ENCODE measurements at places on chromosomes 5 and 9.
A peak's percentile ranks its signal among the peaks of the same experiment; 100 is the strongest.

- no peak for DNase-seq
These were observed 17.2 kb downstream of the CENPP start for GRCh38 chr9:92342825-92343488.

GRCh38 chr5:127551410-127552041 lies 34.1 kb downstream of the PRRC1 start:
- DNase-seq, result no peak

- no peak for DNase-seq
These were observed 74.9 kb upstream of the CER1 start for GRCh38 chr9:14797435-14797834.

DNA sequence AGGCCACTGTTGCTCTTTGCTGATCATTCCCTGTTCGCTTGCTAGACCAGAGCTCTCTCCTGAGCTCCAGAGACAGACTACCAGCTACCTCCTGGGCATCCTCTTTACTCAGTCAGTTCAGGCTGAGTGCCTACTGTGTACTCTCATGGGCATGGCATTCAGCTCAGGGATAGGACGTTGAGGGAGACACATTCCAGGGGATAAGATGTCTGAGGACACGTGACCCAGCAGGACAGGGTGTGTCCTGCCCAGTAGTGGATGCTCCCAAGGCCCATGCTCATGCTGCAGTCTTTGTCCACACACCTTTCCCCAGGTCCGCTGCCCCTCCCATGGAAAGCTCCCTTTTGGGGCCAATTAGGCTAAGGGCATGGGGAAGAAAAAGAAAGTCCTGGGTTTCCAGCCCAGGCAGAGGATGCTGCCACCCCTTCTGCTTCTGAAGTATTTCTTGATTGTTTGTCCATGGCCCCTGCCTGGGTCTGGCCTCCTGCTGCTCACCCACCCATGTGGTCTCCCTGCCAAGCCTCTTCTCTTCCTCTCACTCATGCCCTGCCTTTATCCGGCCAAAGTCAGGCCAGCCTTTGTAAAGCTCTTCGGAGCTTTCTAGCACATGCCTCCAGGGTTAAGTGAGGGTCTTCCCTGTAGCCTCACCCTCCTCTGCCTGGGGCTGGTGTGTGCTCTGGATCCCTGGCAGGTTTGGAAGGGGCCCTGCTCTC lies 60.5 kb upstream of the PITX1 start:
- DNase-seq, result no peak

DNA sequence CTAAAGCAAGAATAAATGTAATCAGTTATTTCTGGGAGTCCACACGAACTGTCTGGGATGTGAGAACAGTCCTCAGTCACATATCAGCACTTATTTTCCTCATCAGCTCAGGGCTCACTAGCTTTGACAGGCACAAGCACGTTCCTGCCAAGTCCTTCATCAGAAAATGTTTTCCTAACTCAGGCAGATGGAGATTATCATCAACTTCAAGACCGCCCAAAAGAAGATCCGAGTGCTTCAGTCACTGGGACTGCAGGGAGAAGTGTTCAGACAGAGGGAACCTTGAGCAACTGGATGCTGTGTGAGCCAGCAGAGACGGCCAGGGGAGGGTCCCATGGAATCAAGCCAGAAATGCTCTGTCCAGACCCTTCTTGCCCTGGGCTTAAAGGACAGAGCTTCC lies 189.4 kb downstream of the NXNL2 start:
- no peak for DNase-seq

DNA sequence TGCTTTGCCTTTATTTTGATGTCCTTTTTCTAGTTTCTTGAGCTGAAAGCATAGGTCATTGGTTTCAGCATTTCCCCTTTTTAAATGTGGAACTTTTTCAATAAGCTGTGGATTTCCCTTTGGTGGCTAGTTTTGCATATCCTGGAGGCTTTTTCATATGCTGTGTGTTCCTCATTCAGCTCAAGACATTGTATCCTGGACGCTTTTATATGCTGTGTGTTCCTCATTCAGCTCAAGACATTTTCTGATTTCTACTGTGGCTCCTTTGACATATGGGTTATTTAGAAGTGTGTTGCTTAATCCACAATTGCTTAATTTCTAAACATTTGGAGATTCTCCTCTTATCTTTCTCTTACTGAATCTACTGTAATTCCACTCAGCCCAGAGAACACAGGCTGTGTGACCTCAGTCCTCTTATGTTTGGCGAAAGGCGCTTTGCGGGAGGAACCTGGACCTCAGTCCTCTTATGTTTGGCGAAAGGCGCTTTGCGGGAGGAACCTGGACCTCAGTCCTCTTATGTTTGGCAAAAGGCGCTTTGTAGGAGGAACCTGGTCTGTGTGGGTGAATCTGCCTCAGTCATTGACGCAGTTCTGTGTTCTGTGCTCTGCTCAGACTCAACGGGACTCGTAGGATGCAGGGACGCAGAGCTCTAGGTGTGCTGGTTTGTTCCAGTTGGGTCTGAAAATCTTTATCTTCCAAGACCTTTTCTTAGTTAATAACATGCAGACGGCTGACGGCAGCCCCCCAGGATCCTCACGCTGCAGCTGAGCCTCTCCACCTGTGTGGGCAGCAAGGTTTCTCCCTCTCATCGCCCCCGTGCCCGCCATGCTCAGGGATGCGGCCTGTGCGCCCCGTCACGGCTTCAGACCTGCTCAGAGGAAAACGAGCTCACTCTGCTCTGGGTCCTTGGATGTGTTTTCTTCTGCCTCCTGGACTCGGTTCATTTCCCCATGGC lies 6.0 kb upstream of the SLC9A3 start:
- no peak for DNase-seq

DNA sequence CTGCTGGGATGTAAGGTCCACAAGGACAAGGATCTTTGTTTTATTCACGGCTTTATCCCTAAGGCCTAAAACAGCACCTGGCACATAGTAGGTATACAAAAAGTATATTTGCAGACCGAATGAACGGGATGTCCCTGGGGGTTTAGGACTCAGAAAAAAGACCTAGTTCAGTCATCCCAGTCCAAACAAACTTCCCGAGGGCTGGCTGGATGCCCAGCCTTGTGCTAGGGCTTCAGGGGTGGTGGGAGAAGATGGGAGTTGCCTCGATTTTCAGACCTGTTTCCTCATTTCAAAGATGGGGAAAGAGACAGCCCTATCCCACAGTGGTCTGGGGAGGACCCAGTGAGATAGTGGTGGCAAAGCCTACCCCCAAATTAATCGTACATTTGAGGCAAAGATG lies 3.0 kb upstream of the PROB1 start:
- no peak for DNase-seq

DNA sequence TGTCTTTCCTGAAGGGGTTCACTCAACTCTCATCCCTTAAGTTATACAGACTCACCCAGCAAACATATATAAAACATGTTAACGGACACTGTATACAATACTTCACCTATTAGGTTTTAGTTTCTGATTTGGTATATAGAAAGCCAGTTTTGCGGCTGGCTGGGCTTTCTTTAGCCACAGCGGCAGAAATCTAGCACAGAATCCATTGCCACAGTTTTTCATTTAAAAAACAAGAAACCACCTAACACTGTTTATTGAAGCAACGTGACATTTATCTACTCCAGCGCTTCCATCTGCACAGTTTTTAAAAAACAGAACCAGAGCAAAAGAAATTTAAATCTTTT lies 67.3 kb downstream of the SNX30 start:
- no peak for DNase-seq

- DNase-seq, result no peak
These were observed 135.4 kb upstream of the CCDC152 start for GRCh38 chr5:42621242-42621641.

- no peak for DNase-seq
These were observed 3.8 kb downstream of the ATP6V1G1 start for GRCh38 chr9:114591291-114591787.

GRCh38 chr9:76414661-76415060 lies 20.4 kb upstream of the RFK start:
- no peak for DNase-seq

DNA sequence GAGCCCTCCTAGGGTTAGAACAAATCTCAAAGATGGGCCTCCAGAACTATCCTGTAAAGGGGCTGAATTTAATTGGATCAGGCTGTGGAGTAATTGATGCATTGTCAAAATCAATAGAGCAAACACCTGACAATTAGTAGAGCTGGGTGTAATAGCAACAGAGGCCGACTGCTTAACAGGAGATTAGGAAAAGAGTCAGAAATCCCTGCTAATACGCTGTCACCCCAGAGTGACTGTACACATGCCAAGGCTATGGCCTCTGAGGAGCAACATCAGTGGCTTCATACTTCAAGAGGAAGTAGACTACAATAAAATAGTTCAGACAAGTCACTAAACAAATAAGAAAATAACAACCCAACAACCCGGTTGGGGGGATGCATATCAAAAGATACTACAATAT lies 18.7 kb upstream of the GRPEL2 start:
- no peak for DNase-seq

DNA sequence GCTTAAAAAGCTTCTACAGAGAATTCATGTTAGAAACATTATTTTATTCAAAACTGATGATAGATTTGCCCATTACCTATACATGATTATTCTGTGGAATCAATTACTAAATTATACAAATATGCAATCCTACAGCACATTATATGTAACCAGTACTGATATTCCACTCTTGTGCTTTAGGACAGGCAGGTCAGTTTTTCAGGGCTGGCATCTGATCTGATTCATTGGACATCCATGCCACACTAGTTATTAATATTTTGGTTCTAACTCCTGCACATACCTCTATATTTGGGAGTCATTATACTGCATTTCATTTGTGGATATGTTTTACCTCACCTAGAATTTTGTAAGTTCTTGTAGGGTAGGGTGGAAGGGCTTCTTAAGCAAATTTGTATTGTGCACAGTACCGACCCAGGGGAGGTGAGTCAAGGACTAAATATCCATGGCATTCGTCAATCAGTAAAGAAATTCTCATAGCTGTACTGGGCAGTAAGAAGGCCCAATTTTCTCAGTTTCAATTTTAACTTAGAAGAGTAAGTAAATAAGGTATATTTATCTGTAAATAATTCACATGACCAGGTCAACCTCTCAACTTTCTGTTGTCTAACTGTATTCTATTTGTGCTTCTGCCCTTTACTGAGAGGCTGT lies 33.5 kb downstream of the ELOVL7 start:
- no peak for DNase-seq

DNA sequence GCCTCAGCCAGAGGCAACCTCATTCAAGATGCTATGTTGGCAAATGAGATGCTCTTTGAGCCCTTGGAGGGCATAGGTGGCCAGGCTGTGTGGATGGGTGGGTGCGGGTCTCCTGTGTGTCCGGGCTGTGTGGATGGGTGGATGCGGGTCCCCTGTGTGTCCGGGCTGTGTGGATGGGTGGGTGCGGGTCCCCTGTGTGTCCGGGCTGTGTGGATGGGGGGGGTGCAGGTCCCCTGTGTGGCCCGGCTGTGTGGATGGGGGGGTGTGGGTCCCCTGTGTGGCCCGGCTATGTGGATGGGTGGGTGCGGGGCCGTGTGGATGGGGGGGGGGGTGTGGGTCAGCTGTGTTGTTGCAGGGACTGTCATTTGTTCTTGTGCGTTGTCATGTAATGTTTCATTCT lies 136.6 kb upstream of the COL5A1 start:
- DNase-seq, result no peak

DNA sequence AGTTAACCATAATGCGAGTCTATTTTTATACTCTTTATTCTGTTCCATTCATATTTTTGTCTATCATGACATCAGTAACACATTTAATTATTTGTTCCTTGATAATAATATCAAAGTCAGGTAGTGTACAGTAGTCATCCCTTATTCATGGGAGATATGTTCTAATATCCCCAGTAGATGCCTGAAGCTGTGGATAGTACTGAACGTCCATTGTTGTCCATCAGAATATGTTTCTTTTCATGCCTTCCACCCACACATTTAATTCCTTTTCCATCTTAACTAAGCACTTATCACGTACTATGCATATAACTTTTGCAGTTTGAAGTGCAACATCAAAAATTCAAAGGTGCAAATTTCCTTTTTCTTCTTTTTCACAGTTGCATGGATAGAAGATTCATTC lies 53.6 kb downstream of the FER start:
- DNase-seq, result no peak

GRCh38 chr9:110015759-110016158 lies 192.2 kb downstream of the C9orf152 start:
- no peak for DNase-seq

- DNase-seq, result no peak
These were observed 16.5 kb upstream of the SEC16A start for GRCh38 chr9:136499071-136499934.

GRCh38 chr5:179008667-179009066 lies 13.5 kb upstream of the GRM6 start:
- DNase-seq, result no peak

GRCh38 chr5:136598802-136599404 lies 233.6 kb upstream of the TRPC7 start:
- no peak for DNase-seq

GRCh38 chr9:98658951-98659351 lies 49.8 kb downstream of the GABBR2 start:
- DNase-seq, result peak; percentile 61

DNA sequence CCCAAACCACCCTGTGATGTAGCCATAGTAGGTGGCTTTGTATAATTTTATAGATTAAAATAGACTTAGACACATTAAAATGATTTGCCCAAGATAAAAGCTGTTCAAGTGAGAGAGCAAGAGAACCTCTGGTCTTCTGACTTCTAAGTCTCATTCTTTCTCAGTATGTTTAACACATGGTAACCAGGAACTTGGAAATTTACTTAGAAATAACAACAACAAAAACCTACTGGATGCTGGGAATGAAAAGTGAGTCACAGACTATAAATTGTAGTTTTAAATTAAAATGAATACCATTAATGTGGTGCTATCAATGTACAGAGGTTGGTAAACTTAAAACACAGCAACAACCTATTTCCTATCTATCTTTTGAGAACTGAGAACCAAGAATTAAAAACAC lies 30.4 kb downstream of the HMGCR start:
- DNase-seq, result no peak

- DNase-seq, result no peak
These were observed 266.6 kb upstream of the DAP start for GRCh38 chr5:11027660-11028059.

- DNase-seq, result no peak
These were observed 151.6 kb upstream of the KLF9 start for GRCh38 chr9:70566066-70566465.

- no peak for DNase-seq
These were observed 68.1 kb downstream of the AOPEP start for GRCh38 chr9:94794476-94795167.

DNA sequence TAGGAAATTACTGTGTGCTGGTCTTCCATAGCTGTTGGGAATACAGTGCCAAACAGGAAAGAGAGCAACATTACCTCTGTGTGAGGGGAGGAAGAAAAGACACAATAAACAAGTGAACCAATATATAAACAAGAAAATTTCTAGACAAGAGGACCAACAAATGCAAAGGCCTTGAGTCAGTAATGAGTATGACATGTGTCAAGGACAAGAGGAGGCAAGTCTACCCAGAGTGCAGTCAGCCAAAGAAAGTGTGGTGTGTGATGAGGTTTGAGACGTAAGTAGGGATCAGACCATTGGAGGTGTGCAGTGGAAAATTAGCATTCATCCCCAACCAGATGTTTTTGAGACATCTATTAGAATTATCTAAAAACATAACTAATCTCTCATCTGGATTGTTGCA lies 69.5 kb upstream of the CDH6 start:
- DNase-seq, result no peak

DNA sequence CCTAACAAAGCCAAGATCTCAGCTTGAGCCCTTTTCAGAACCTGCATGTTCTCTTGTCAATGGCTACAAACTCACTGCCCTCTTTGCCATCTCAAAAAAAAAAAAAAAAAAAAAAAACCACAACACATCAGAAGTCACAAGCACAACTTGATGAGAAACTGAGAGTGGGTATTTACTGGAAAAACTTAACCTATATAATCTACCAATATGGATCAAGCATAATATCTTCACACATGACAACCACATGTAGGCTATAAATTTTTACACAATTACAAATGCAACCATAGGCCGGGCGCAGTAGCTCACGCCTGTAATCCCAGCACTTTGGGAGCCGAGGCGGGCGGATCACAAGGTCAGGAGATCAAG lies 9.0 kb downstream of the MTMR12 start:
- no peak for DNase-seq

Measured in hindlimb muscle (tissue), 1 donor.